ENCODE measurements at places on chromosomes 5 and 9.

GRCh38 chr5:112973904-112974303 lies 2.7 kb upstream of the DCP2 start:
- DNase-seq = no peak

- no peak for DNase-seq
These were observed 70.6 kb downstream of the MAST4 start for GRCh38 chr5:66666778-66667177.

GRCh38 chr5:148794275-148794674 lies 32.1 kb upstream of the ADRB2 start:
- DNase-seq = no peak

DNA sequence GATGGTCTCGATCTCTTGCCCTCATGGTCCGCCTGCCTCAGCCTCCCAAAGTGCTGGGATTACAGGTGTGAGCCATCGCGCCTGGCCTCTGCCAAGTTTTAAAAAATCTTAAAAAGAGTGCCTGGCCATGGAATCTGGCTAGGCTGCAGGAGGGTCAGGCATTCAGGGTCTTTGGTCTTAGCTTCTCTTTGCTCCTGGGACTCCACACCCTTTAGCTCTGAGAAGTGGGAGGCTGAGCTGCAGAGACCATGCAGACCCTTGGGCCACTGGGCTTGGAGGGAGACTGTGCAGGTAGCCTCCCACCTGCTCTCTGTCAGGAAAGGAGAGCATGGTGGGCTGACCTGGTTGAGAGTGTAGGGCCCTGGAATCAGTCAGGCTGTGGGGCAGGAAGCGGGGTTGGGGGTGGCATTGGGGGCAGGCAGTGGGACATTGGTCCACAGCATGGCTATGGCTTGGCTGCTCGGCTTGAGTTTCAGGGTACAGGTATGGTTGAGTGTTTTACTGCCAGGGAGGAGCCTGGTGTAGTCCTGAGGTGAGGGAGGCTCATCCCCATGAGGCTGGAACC lies 20.8 kb downstream of the PHF2 start:
- DNase-seq = no peak

GRCh38 chr9:126906091-126906490 lies 8.5 kb upstream of the RALGPS1 start:
- no peak for DNase-seq

- DNase-seq = no peak
These were observed 21.1 kb upstream of the TRIO start for GRCh38 chr5:14122089-14122488.

DNA sequence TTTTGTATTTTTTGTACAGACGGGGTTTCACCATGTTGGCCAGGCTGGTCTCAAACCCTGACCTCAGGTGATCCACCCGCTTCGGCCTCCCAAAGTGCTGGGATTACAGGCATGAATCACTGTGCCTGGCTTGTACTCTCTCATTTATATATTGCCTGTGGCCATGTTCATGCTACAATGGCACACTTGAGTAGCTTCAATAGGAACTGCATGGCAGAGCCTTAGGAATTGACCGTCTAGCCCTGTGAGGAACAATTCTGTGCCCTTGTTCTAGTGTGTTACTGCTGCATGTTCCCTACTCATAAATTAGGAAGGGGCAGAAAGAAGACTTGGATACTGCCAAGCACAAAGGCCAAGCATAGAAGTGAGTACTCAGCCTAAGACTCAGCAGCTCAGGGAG lies 104.2 kb downstream of the LIFR start:
- DNase-seq = no peak

DNA sequence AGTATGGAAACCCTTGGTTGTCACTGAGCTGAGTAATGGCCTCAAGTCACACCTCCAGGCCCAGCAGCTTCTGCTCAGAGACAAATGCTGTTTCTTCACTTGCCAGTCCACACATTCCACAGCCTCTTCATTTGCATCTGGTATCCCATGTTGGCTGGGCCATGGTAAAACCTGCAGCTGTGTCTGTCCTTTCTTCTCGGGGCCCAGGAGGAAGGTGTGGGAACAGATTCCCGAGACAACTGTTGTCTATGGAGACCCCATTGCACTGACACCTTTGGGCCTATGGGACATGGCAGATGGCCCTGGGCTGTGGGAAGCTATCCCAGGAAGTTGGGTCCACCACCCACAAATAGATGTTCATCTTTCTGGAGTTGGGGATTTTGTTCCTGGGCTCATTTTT lies 85.1 kb downstream of the MACROH2A1 start:
- DNase-seq = no peak

- DNase-seq = no peak
These were observed 727.1 kb upstream of the GRAMD2B start for GRCh38 chr5:125695996-125696655.

- DNase-seq = no peak
These were observed 12.3 kb downstream of the GLRA1 start for GRCh38 chr5:151912360-151912759.

DNA sequence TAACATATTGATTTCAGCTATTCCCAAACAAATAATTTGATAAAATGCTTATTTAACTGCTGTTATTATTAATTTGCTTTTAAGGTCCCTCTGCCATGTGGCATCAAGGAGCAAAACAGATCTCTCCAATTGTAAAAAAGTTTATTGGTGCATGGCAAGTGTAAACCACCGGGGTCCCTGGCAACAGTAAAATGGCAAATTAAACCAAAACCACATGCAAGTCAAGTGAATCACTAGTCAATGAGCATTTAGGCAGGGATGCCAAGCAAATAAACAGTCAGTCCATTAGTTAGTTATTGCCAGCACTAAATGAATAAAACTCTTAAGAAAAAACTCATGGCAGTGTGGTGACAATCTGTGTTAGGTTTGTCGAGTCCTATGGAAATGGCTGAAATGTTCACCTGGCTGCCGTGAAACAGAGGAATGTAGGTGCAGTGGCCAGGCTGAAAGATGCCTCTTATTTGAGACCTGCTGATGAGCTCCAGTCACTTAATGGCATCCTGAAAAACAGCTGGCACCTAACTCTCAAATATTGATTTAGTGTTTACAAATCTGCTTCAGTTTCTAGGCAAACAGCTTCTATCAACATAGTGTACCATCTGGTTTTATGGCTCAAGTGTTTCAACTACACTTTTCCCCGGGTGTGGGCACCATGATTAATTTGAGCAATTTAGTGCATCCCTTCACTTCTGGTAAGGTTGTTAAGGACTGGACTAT lies 296.5 kb upstream of the ITGA1 start:
- no peak for DNase-seq

DNA sequence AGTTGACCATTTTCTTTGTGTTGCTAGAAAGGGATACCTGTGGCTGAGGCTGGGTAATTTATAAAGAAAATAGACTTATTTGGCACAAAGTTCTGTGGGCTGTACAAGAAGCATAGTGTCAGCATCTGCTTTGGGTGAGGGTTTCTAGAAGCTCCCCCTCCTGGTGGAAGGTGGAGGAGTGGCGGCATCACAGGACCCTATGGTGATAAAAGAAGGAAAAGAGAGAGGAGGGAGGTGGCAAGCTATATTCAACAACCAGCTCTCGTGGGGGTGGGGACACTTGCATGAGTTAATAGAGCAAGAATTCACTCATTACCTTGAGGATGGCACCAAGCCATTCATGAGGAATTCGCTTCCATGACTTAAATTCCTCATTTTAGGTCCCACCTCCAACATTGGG lies 2041.4 kb upstream of the CDH9 start:
- no peak for DNase-seq

DNA sequence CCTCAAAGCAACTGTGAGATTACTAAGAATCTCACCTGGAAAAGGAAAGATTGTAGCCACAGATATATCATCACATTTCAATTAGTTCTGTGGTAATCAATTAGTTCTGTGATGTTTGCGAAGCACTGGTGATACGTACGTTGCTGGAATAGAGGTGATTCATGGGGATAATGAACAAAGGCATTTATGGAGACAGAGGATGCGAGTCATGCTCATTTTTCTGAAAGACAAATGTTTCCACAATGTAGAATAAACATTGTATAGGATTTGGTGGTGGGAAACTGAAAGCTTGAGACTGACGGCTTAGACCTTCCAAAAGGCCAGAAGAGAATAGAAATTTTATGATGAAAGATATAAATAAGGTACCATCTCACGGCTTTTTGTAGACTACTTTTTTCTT lies 507.3 kb upstream of the TYRP1 start:
- no peak for DNase-seq

- DNase-seq = no peak
These were observed 9.6 kb downstream of the PCYOX1L start for GRCh38 chr5:149367249-149367971.

GRCh38 chr5:45800331-45800730 lies 104.2 kb upstream of the HCN1 start:
- DNase-seq = no peak

DNA sequence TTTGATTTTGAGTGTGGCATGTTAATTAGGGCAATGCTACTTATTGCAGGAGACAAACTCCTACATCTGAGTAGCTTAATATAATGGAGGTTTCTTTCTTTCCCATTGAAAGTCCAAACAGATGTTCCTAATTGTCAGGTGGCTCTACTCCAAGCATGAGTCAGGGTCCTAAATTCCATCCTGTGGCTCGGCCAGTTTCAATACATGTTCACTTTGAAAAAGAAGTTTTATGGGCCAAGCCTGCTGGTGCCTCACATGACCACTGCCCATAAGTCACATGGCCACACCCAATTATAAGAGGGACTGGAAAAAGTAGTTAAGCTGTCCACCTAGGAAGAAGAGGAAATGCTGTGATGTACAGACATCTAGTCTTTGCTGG lies 170.4 kb downstream of the ARRDC3 start:
- DNase-seq = peak; percentile 6

GRCh38 chr9:112112519-112112918 lies 62.6 kb downstream of the SUSD1 start:
- peak; percentile 37 for DNase-seq
